ENCODE measurements at places on chromosomes 11 and 22.

DNA sequence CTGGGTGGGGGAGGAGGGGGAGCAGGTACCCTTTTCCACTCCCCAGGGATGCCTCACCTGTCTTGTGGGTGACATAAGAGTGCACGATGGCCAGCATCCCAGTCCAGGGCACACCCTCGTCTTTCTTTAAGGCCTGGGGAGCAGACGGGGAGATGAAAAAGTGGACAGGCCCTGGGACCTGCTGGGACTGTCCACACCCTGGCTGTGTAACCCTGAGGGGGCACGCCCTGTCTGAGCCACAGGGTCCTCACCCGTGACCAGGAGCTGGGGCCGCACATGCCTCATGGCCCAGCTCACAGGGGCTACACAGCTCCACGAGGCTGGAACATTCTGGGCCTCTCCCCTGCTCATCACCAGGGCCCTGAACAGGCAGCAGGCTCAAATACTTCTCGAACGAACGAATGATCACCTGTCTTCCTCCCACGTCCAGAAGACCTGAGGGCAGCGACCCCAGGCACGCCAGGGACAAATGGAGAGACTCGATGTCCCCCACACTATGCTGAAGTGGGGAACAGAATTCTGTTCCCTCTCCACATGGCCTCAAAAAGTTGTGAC is 123.9 kb downstream of the PHF21B start:
- DNase-seq, result no peak

- DNase-seq, result no peak
These were observed 12.0 kb upstream of the RFPL2 start for GRCh38 chr22:32216911-32217310.

- no peak for DNase-seq
These were observed 259.7 kb downstream of the MN1 start for GRCh38 chr22:27541836-27542235.

DNA sequence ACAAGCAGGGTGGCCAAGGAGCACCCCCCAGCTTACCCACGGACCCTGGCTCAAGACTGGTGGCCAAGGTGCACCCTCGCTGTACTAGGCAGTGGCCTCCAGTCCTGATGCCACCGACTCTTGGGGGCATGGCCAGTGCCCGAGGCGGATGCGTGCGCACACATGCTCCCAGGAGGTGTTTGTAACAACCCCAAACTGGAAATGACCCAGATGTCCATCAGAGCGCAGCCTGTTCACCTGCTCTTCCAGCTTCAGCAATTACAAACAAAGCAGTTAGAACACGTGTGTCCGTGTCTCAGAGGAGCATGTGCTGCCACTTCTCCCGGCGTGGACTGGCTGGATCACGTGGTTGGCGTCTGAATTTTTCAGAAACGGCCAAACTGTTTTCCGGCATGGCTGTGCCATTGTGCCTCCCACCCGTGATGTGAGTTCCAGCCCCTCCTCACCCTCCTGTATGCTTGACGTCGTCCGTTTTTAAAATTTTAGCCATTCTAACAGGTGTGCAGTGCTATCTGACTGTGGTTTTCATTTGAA is 7.1 kb upstream of the MUC6 start:
- DNase-seq, result no peak

GRCh38 chr11:64870176-64870892 is 8.1 kb downstream of the EHD1 start:
- DNase-seq, result no peak
